ENCODE measurements at places on chromosomes 16 and 17.
A peak's percentile ranks its signal among the peaks of the same experiment; 100 is the strongest.

DNA sequence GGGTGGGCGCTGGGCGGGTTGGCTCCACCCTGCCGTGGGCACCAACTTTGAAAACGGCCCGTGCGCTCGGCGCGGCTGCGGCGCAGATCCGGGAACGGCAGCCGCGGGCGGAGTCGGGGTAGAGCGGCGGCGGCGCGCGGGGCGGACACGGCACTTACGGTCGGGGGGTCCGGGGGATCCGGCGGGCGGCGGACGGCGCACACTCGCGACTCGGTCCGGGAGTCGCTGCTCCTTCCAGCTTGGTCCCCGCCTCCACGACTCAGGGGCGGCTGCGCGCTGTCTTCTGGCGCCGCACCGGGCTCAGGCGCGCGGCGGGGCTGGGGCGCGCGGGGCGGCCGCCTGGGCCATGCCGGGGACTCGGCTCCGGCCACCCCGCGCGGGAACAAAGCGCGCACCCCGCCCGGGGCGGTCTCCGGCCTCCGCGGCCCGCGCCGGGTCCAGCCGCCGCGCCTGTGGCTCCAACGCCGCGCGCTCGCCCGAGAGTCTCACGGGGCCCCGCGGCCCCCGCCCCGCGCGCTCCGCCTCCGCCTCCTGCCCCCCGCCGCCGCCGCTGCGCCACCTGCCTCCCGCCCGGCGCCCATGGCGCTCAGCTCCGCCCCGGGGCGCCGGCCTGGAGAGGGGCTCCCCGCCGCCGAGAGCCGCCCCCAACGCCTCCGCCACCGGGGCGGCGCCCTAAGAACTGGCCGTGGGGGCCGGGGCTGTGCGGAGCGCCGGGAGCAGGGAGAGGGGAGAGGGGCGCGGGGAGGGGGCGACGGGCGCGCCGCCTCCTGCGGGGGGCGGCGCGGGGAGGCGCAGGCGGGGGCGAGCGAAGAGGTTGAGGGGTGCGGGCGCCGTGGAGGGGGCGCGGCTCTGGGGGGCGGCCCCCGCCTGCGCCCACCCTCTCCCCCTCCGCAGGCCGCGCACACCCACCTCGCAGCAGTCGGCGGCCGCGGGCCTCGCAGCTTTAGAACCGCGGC, 35.9 kb downstream of the CBFA2T3 start:
- peak; percentile 68 for DNase-seq

DNA sequence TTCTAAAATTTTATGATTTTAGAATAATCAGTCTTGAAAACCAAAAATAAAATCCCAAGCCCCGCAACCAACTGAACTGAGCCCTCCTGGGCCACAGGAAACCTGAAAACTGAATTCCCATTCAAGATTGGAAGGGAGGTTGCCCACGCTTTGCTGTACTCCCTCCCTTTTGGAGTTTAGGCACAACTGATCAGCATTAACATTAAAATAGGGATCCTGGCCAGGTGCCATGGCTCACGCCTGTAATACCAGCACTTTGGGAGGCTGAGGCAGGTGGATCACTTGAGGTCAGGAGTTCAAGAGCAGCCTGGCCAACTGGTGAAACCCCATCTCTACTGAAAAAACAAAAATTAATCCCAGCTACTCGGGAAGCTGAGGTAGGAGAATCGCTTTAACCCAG, 52.7 kb upstream of the NETO2 start:
- DNase-seq, result no peak

- DNase-seq, result no peak
These were observed 40.6 kb upstream of the XYLT1 start for GRCh38 chr16:17511340-17511739.

- no peak for DNase-seq
These were observed 32.3 kb downstream of the AXIN2 start for GRCh38 chr17:65529040-65529633.

DNA sequence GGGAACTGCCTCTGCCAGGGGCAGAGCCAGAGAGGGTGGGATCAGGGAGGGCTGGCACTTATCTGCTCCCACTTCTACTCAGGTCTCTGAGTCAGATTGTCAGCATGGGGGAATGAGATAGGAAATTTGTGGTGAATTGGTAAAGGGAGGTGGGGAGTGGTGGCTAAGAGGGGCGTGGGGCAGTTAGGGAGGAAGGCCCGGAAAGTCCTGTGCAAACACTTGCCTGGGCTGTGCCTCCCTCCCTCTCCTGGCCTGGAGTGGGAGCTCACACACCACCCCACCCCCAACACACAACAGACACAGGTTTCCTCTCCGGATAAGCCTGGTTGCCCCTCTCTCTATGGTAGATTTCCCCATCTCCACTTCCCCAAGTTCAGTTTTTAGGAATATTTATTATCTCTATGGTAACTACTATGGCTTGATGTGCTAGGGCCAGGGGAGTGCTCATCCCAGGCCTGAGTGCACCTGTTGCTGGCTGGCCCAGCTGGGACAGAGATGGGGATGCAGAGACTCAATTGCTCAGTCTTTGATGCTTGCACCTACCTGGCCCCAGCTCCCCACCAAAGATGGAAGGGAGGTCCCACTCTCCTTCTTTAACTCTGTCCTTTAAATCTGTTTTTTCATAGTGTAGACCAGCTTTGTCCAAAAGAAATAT, 2.7 kb downstream of the SPNS2 start:
- no peak for DNase-seq

DNA sequence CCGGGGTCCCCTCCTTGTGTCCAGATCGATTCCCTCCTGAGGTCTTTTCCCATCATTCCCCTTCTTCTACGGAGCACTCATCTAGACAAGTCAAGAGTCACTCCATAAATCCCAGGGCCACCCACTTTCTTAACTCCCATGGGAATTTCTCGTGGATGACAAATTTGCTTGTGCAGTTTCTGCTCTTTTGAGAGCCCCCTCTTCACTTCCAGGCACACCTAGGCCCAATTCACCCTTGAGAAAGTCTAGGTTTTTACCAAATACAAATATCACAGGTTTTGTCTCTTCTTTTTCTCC, 522 bp upstream of the POLDIP2 start:
- DNase-seq, result no peak

DNA sequence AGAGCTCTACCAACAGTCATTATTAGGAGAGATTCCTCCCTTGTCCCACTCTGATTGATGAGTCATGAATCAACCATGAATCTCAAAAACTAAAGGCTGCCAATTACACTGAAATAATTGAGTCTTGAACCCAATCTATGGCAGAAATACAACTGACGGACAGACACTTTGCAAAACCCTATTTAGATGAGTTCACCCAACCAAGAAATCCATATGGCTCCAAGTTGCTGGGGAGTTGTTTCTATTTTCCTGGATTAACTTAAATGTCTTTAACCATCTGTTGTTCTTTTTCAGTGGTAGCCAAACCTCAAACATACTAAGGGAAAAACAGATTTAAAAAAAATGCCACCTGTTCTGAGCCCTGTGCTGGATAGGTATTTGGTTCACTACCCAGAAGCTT, 151.0 kb downstream of the SHISA9 start:
- DNase-seq, result no peak

DNA sequence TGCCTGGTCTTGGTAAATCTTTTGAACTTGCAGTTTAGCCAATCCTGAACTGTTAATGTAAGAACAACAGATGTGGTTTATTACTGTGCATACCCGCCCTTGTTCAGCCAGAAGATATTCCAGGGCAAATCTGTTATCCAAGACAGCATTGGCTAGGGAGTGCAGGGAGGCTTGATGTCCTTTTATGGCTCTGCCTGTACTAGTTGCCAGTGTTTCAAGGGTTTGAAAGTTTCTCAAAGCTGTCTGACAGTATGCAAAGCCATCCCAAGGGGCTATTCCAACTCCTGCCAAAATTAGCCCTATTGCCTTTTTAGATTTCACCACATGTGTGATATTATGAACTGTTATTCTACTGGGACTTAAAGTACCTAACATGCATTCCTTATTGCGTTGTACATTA, 30.1 kb downstream of the LCMT1 start:
- DNase-seq, result no peak

GRCh38 chr17:33113991-33114370, 122.3 kb downstream of the SPACA3 start:
- DNase-seq, result no peak

- no peak for DNase-seq
These were observed 27.6 kb downstream of the ITGB3 start for GRCh38 chr17:47281216-47281615.

DNA sequence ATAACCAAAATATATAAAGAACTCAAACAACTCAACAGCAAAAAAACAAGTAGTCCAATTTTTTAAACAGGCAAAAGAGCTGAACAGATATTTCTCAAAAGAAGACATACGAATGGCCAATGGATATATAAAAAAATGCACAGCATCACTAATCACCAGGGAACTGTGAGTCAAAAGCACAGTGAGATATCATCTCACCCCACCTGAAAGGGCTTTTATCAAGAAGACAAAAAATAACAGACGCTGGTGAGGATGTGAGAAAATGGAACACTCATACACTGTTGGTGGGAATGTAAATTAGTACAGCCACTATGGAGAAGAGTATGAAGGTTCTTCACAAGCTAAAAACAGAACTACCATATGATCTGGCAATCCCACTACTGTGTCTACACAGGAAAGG, 7.4 kb downstream of the XYLT1 start:
- no peak for DNase-seq

DNA sequence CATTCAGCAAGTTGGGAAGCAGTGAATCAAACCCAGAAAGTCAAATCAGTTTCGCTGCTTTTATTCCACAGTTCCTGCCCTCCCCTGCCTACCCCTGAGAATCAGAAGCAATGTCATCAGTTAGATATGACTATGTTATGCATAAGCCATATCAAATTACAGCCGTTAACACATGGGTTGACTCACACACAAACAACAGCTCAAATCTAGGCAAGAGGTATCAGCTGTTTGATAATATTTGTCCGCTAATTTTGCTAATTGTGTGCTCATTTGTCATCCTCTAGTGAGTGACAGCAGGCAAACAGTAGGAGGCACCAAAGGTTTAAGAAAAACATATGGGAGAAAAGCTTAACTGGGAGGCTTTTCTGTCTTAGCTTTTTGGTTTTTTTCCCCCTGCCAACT, 327.4 kb upstream of the CCL2 start:
- DNase-seq, result no peak

DNA sequence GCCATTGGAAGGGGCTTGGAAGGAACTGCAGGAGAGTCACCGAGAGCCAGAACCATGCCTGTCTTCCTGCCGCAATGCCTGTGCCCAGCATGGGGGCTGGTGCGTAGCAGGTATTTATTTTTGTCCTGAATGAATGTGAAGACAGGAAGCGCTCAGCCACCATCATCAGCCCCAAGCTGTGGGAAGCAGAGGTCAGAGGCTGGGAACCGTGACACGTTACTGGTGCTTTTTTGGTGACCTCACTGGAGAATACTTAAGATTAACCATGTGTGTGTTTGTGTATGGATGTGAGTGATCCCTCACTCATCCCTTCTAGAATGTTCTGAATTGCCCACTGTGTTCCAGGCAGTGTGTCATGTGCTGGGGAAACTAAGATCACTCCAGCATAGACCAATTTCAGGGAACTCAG, 343.8 kb downstream of the SNX29 start:
- no peak for DNase-seq

DNA sequence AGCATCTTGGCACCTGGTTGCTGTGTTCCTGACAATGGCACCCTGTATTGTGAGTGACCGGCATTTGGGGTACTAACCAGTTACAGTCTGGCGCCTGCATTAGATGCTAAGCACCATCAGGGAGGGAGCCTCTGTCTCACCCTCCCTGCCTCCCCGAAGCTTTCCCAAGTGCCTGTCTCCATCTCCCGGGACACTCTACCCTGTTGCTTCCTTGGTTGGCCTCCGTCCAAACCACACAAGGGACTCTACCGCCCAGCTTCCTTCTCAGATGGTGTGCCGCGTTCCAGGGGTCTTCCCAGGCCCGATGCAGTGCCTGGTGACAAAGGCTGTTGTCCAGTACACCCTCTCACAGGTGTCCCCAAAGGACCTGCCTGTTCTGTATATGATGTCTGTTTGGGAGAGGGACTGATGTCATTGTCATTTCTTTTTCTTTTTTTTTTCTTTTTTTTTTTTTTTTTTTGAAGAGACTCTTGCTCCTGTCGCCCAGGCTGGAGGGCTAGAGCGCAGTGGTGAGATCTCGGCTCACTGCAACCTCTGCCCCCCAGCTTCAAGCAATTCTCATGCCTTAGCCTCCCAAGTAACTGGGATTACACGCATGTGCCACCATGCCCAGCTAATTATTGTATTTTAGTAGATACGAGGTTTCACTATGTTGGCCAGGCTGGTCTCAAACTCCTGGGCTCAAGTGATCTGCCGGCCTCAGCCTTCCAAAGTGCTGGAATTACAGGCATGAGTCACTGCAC, 6.7 kb downstream of the SNN start:
- DNase-seq, result no peak

DNA sequence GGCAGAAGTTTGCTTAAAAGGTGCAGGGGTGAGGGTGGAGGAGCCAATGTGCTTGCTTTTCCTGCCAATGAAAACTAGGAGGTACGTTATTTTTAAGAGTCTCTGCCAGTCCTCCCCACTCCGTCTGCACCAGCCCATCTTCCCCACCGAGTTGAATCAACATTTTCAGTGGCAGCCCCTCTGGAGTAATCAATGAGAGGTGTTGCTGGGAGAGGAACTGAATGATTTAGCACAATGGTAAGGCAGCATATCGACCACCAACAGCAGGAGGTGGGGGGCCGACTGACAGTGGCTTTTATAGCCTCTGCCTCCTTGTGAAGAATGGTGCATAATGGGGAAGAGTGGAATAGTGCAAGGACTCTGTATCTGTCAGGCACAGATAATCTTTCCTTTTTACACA, 1465.0 kb upstream of the GOT2 start:
- no peak for DNase-seq

DNA sequence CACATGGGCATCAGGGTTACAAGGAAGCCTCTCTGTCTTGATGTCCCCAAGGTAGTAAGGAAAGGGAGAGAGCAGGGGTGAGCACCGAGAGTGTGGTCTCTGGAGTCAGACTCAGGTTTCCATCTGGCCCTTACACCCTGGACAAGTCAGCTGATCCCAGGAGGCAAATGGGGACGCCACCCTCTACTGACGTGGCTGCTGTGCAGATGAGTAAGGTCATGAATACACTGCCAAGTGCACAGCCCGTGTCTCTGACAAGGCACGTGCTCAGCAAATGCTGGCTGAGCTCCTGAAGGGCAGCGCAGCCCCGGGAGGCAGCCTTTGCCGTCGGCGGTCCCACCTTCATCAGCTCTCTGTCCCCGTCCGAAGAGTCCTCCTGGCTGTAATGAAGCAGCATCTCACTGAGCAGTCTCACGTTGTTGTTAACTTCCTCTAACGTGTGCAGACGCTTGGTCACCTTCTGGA, 19.4 kb downstream of the GGA3 start:
- DNase-seq, result no peak

DNA sequence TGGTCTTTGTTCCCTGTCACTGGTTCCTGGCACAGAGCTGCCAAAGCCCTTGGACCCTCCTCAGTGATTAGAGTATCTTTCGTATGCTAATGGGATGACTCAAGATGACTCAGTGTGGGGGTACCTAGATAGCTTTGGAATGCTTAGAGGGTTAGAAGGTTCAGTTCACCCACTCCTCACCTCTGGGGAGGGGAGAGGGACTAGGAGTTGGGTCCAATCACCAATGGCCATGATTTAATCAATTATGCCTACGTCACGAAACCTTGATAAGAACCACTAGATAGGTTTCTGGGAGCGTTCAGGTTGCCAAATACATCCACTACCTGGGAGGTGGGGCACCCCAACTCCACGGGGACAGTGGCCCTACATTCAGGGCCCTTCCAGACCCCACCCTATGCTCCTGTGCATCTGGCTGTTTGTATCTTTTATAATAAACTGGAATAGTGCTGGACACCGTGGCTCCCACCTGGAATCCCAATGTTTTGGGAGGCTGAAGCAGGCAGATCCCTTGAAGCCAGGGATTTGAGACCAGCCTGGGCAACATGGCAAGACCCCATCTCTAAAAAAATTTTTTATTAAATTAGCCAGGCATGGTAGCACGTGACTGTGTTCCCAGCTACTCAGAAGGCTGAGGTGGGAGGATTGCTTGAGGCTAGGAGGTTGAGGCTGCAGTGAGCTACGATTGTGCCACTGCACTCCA, 29.2 kb upstream of the LITAF start:
- DNase-seq, result no peak
